Stimulated activated CD4-positive, alpha-beta T cell treated with anti-CD3 and anti-CD28 coated beads, TNF-alpha, amount 100 ng/mL, for 1 hour (primary cell): ENCODE measurements at places on chromosomes 16 and 17.

GRCh38 chr16:26204138-26204537 is 512.4 kb downstream of the HS3ST4 start:
- DNase-seq = no peak

GRCh38 chr17:77377710-77378235 is 237.0 kb downstream of the SEC14L1 start:
- no peak for DNase-seq

DNA sequence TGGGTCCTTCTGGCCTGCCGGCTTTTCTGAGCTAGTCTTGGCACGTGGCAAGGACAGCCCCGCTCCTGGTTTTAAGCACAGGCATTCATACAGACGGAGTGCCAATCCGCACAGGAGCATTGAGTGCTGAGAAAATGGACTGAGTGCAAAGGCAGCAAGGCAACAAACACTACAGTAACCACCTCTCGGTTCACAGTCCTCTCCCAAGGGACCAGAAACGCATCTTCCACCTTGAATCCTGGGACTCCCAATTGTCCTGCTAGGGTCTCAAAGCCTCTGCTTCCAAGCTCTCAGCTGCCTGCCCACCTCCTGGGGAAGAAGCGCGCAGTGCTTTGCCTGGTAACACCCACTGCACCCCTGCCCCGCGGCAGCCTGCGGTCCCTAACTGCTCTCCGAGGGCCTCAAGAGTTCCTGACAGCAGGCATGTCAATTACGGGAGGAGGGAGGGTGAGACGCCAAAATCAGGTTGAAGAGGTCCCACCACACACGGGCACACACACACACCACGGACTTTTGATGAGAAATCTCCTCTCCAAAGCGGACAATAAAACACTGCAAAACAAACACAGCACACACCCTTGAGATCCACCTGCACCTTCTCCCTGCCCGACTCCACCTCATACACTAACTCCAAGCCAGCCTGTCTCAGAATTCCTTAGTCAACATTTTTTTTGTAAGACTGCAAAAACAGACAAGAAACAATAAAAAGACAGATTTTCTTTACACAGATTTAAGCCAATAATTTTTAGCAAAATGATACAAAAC is 15.0 kb downstream of the SLC16A3 start:
- no peak for DNase-seq

GRCh38 chr16:55443434-55444346 is 35.3 kb upstream of the MMP2 start:
- no peak for DNase-seq

DNA sequence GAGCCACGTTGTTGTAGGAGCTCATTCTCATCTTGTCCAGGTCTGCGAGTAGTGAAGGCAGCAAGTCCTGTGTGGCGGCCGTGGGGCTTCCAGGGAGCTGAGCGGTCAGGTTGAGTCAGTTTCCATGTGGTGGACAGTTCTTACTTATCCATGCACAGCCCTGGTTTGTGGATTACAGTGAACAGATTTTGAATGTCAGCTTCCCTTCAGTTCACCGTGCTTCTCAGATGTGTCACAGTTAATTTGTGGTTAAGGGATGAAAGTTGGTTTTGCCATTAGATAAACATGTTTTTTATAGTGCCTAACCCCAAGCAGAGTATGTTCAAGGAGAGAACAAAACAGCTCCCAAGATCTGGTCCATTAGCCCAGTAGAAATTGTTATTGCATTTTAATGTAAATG is 103.1 kb downstream of the RPTOR start:
- no peak for DNase-seq

- no peak for DNase-seq
These were observed 157.4 kb downstream of the PRKCA start for GRCh38 chr17:66459811-66460270.

DNA sequence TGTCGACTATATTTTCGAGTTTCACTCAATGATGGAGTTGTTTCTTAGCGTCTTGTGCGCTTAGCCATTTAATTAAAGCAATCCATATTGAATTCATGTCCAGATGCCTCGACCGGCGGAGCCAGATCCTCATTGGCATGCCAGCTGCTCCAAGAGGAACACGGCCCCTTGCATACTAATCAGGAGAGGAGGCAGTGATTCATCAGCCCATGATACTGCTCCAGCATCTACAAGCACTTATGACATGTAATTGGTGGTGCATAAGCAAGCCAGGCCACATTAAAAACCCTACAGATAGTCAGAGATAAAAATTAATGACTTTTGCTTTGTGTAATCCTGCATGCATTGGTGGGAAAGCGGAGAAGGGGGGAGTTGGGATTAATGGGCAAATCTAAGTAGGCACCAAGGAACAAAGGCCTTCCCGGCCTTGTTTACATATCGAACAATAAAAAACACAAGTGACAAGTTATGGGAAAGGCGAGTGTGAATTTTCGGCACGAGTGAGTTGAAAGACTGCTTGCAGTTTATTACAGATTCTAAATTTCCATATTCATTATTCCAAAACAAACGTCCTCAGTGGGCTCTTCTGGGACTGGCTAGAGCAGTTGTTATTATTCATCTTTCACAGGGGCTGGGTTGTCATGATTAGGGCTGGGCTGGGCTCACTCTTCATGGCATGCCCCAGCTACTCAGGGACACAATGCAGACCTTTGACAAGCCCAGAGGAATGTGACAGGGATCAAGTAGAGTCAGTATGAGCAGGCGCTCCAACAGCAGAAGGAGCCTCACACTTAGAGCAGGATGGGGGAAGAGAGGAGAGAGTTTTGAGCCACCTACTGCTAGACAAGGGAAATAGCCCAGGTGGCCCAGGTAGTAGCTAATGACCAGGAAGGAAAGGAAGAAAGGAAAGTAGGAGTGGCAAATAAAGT is 281.7 kb upstream of the ZFHX3 start:
- no peak for DNase-seq

- no peak for DNase-seq
These were observed 38.3 kb downstream of the MAP2K6 start for GRCh38 chr17:69452664-69453260.

GRCh38 chr17:70130289-70130688 is 39.0 kb upstream of the KCNJ2 start:
- DNase-seq = no peak

- no peak for DNase-seq
These were observed 38.1 kb downstream of the MRPS23 start for GRCh38 chr17:57811638-57812280.

DNA sequence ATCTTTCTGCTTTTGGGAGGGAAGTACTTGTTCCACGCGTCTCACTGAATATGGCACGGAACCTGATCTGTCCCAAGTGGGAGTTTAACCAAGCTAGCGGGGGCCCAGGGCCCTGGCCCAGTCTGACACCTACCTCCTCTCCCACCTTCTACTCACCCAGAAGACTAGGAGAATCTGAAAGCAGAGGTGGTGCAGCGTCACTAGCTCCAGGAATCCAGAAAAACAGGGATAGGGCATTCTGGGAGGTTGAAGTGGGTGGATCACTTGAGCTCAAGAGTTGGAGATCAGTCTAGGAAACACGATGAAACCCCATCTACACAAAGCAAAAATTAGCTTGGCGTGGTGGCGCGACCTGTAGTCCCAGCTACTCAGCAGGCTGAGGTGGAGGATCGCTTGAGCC is 163.5 kb upstream of the ZNF267 start:
- DNase-seq = no peak

GRCh38 chr16:19361587-19361986 is 56.1 kb upstream of the TMC5 start:
- no peak for DNase-seq

GRCh38 chr16:79638386-79638785 is 37.8 kb upstream of the MAF start:
- DNase-seq = no peak

GRCh38 chr17:21036361-21036881 is 6.4 kb downstream of the USP22 start:
- DNase-seq = no peak
